ENCODE measurements at places on chromosomes 1 and 21.

DNA sequence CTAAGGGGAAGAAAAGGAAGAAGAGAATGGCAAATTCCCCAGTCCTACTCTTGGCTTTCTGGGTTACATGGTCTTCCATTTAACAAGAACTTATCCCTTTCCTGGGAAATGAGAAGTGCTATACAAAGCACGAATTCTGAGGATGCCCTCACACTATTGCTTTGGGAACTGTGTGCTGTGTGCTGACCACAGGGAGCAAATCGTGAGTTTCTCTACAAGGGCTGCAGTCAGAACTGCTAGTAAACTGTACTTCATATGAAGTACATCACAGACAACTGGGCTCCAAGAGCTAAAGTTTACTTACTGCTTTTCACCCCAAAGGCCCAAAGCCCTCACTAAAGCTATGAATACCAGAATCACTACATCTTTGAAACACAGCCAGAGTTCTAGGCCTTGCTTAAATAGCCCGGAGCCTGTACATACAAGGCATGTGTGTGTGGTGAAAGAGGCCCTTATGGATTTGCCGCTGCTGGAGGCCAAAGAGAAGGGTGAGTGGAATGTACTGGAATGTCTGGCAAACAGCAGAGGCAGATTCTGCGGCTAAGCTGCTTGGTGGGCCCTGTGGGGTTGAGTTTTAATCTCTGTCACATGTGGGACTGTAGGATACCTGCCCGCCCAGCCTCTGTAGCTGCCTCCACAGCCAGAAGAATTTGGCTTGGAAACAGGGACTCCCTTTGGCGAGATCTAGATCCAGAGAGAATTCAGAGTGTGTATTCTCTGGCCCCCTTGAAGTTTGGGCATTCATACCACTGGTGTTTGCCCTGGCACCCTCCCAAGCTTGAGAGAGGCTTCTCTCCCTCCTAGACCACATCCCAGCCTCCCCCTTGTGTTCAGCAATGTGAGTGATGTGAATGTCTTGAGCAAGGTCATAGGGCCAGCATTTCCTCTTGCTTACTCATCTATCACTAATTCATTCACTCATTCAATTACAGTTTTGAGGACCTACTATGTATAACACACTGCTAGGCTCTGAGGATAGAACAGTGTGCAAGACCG lies 21.9 kb upstream of the TRIM67 start:
- peak; percentile 82 for DNase-seq

GRCh38 chr1:70353601-70354331 lies 756 bp downstream of the ANKRD13C start:
- DNase-seq: no peak

- peak; percentile 35 for DNase-seq
Observed at GRCh38 chr1:246208105-246208504, 299.0 kb downstream of the SMYD3 start.

GRCh38 chr1:18951818-18952391 lies 4.6 kb downstream of the IFFO2 start:
- no peak for DNase-seq

GRCh38 chr1:6056572-6056948 lies 10.9 kb downstream of the KCNAB2 start:
- DNase-seq: no peak

GRCh38 chr21:37530901-37531351 lies 164.4 kb downstream of the DYRK1A start:
- no peak for DNase-seq

- no peak for DNase-seq
Observed at GRCh38 chr1:41856944-41857285, 61.8 kb downstream of the HIVEP3 start.

DNA sequence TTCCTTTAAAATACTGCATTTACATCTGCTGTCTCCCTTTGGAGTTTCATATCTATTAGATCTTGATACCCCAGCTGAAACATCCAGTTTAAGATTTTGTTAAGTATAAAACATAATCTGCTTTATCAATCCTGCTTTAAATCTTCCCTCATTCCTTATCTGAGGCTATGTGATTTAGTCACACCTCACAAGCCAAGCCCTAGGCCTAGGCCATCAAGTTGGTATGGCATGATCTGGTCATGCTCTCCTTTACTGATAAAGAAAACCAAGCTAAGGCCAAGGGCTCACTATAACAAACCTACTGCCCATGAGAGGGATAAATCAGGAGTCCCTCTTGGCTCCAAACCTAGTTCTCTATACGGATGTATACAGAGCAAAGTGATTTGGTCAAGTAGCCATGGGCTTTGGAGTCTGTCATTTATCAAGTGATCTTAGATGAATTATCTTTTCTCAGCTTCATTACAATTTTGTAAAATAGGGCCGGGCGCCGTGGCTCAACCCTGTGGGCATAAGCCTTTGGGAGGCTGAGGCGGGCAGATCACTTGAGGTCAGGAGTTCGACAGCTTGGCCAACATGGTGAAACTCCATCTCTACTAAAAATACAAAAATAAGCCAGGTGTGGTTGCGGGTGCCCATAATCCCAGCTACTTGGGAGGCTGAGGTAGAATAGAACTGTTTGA lies 22.8 kb downstream of the ENSA start:
- DNase-seq: no peak

- peak; percentile 29 for DNase-seq
Observed at GRCh38 chr1:114369930-114370329, 141.1 kb downstream of the TRIM33 start.

DNA sequence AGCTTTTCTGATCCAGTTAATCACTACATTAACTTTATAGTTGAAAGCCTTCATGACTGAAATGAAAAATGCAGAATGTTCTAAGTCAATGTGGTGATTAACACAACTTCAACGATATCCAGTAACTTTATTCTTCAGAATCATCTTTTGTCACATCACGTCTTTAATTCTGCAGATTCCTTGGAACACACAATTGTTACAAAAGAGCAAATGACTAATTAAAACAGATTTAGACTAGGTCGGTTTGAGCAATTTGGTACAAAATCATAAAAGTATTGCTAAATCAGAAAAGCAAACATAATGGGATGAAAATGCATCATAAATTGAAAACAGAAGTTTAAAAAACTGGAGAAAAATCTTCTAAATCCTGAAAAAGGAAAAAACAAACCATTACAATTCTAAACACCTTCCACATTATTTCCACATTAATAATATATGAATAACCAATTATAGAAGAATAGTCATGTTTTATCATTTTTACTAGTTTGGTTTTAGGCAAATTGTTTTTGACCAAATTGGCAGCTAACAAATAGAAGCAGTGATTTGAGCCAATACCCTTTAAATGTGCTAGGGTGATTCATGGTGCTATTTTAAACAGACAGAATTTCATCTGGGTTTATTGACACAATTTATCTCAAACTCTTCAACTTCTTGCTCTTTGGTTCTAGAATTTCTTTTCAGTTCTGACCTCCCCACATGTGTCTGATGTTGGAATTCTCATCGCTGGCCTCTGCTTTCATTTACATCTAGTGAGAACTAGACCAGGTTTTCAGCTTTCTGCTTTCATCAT lies 468.1 kb upstream of the PTBP2 start:
- DNase-seq: no peak

- DNase-seq: no peak
Observed at GRCh38 chr1:8427493-8427892, 109.6 kb downstream of the SLC45A1 start.

- no peak for DNase-seq
Observed at GRCh38 chr1:64759968-64760367, 15.1 kb downstream of the RAVER2 start.

DNA sequence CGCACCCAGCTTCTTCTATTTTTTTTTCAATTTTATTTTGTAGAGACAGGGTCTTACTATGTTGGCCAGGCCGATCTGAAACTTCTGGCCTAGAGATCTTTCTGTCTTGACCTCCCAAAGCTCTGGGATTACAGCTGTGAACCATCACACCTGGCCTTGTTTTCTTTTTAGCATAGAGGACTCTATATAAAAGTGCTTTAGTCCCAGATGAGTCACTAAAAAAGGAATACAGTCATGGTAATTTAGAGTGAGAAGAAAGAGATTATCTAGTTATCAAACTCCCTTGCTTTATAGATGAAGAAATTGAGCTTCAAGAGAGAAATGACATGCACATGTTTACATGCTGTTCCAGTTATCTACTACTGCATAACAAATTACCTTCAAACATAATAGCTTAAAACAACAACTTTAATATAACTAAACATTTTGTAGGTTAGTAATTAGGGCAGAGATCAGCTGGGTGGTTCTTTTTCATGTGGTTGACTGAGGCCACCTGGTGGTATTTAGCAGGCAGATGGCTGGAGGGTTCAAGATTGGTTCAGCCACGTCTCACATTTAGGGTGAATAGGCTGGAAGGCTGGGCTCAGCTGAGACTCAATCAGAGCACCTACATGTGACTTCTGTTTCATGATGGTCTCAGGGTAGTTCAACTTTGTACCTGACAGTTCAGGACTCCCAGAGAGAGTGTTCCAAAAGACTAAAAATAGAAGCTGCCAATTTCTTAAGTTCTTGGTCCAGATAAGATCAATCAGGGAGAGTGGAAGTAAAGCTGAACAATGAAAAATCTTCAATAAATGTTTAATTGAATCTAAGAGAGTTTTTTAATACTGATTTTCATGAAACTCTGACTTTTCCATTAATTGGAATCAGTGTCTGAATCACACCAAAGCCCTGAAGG lies 16.9 kb upstream of the MTF2 start:
- DNase-seq: peak; percentile 46

DNA sequence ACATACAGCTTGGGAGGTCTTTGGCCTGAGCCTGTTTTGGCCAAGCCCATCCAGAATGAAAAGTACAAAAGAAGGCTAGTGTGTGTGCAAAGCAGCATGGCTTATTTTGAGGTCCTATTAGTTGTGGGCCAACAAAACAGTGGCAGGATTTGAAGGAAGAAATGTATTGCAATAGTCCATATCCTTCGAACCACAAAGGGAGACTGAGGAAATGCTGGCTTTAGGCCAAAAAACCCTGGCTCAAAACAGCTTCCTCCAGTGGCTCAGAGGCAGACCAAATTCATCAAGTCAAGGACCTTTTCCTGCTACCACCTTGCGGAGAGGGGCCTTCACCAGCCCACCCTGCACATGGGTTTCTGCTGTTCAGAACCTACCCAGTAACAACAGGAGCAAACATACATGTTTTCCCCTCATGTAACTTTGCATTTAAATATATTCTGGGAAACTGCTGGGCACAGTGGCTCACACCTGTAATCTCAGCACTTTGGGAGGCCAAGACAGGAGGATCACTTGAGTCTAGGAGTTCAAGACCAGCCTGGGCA lies 43.3 kb downstream of the VPS26C start:
- DNase-seq: no peak

DNA sequence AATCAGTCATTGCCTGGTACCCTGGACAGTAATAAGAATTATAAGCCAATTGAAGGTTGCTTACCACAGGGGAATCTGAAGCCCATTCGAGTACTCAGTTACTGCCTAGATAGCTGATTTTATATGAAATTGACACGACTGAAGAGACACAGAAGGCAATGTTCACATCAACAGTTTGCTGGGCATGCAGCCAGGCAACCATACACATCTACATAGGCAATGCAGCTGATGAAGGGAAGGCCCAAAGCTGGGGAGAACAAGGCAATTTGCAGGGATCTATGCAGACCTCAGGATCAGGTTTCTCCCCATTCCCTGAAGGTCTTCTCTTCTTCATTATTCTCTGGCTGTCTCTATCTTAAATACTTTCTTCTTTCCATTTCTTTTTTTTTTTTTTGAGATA lies 448.7 kb downstream of the PTBP2 start:
- DNase-seq: peak; percentile 68

DNA sequence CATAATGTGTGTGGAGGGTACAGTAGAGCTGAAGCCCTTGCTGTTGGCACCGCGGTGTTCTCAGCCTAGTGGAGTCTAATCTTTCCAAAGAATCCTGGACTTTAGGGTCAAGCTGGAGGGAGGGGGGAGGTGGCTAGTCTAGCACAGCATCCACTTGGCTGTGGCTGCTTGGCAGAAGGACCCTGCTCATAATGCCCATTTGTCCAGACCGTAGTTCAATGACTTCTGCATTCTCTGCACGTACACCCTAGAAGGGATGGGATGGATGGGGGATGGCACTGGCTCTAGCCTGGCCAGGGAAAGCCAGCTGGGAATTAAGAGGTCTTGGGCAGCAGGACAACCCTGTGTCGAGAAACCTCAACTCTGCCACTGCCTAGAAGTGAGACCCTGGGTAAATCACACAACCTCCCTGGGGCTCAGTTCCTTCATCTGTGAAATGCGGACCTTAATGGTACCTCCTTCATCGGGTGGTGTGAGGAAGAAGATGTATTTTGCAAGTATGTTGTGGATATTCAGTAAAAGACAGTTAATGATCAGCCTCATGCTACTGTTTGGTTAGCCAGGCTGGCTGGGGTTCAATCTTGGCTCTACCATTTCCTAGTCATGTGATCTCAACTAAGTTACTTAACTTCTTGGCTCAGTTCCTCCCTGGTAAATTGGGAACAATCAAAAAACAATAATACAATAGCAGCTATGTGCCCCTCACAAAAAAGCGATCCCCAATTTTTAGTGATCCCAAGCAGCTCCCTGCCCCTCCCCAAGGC lies 27.2 kb upstream of the CLIC4 start:
- no peak for DNase-seq

- no peak for DNase-seq
Observed at GRCh38 chr1:30402031-30402430, 321.4 kb downstream of the MATN1 start.

DNA sequence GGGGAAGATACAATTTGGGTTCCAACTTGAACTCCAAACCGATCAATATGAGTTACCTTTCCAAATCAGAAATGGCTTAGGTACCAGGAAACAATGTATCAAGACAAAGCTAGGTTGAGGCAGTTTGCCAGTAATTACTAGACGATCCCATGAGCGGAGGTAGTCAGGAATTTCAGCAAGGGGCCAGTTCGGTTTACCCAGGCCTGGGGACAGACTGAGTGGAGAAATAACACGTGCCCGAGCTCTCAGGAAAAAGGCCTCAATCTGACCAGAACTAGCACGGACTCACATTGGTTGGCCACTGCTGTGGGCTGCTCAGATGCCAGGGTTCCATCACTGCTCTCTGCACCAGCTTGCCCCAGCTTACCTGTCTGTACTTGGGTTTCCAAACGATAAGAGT lies 15.3 kb downstream of the CLSTN1 start:
- DNase-seq: no peak

DNA sequence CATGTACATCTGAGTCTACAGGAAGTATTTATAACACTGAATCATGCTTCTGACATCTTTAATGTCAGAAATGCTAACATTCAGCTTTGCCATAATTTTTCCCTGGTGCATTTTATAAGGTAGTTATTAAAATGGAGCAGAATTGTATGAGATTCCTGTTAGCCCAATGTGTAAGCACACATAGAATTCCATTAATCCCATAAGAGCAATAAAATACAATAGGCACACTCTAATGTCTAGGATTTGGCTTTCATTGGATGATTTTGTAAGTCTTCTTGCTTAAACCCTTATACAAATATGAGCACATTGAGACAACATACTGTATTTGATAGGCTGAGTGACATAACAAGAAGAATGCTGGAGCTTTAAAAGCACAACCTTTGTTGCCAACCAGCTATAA lies 256.4 kb downstream of the HMCN1 start:
- no peak for DNase-seq

GRCh38 chr21:45827881-45828579 lies 153.5 kb upstream of the COL6A1 start:
- no peak for DNase-seq

Data from lung (tissue), 17 donors.